ENCODE measurements at places on chromosomes 6 and 20.

DNA sequence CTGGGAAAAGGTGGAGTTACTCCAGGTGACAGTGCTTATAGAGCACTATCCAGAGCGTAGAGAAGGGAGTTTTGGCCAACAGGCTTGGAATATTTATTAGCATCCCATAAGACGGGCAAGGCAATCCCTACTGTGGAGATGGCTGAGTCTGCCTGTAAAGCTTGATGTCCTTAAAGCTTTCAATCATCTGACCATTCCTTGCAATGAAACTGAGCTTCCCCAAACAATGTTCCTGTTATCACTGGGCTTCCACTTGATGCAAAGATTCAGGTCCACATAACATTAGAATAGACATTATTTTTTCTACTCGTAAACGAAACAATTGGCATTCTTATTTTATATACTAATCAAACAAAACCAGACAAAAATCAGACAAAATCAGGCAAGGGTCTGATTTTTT is 48.4 kb upstream of the PIM1 start:
- no peak for DNase-seq

GRCh38 chr6:111517965-111518364 is 34.9 kb upstream of the REV3L start:
- no peak for DNase-seq

DNA sequence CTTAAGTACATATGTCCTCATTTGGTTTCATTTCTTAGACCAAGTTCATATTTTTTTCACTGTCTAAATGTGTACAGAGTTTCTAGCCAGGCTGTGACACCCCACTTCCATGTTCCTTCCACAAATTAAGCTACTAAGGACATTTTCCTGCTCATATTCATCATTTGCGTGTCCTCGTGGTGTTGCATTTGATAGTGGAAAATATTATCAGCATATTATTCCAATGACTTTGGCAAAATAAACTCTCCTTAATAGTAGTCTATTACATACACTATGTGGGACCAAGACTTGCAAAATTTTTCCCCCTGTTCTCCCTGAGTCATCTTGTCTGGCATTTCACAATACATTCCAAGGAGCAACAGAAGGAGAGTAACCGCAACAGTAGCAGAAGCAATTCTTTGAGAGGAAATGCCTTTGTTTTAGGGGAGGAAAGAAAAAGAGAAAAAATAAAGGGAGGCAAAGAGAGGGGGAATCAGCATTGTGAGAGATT is 599.2 kb downstream of the COL12A1 start:
- no peak for DNase-seq

DNA sequence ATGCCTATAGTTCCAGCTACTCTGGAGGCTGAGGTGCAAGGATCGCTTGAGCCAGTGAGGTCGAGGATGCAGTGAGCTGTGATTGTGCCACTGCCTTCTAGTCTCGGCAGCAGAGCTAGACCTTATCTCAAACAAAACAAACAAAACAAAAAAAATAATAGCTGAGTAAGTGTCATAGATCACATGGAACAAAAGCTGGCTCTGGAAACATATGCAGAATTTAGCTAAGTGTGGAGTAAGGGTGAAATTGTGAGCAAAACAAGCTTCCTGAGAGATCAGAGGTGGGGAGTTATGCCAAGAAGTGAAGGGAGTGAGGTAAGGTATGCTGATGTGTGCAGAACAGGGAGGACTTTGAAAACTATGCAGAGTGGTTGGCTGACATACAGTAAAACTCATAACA is 18.7 kb downstream of the SGK1 start:
- DNase-seq = no peak
